T-helper 17 cell (primary cell): ENCODE measurements at places on chromosomes 2 and 18.

GRCh38 chr18:59575995-59576394 lies 121.2 kb downstream of the CCBE1 start:
- no peak for DNase-seq

DNA sequence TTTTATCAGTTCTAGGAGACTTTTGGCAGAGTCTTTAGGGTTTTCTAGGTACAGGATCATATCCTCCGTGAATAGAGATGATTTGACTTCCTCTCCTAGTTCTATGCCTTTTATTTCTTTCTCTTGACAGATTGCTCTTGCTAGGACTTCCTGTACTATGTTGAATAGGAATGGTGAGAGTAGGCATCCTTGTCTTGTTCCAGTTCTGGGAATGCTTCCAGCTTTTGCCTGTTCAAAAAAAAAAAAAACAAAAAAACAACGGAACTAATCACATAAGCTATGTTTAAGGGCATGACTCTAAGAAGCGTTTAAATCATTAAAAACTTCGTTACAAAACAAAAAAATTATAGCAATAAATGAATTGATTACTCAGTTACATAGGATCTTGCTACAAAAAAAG lies 145.7 kb downstream of the NUP35 start:
- no peak for DNase-seq

- no peak for DNase-seq
Observed at GRCh38 chr2:30213326-30213725, 18.0 kb upstream of the LBH start.

DNA sequence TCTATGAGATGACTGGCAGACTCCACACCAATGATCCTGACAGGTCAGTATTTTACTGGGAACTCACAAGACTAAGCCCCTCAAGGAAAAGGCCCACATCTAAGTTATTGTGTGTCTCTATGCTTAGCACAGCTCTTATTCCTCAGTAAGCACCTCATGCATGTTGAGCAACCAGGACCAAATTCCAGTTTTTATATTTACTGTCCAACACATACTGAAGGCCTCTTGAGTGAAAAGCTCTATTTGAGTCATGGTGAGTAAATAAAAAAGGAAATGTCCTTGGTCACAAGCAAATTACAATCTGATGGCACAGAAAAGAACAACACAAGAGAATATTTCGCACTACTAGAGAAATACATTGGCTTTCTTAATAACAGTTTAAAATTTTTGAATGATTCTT lies 87.9 kb upstream of the ETAA1 start:
- DNase-seq, result no peak

DNA sequence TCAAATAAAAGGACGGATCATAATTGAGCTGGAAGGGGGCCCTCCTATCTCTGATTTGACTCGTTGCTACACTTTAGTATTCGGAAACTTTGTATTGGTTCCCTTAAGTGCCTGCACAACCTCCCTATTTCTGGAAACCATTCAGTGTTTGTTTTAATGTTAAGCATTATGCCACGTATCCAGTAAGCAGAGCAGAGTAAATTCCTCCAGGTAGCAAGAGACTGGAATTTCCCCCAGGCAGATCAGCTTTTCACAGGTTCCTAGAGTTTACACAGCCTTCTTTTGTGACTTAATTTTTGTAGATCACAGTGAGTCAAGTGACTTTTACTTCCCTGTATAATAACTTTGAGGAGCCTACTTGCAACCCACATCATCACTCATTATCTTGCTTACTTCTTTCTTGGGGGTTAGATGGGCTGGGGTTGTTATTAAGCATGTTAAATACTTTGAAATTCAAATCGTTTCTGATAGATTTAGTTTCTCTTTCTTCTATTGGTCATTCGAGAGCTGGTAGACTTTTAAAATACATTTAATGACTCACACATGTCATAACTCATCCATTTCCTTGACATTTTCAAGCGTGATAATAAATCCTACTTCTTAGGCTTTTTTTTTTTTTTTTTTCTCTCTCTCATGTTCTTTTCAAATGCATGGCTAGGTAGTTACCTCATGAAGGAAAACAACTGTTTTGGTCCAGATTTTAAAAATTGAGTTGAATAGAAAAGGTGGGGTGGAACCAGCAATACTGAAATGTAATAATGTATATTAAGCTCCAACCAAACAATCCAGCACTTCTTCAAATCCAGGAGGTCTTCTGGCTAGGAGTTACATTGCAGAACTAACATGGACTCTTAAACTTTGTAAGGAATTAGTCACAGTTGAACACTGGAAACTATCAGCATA lies 219.3 kb downstream of the NEDD4L start:
- no peak for DNase-seq

DNA sequence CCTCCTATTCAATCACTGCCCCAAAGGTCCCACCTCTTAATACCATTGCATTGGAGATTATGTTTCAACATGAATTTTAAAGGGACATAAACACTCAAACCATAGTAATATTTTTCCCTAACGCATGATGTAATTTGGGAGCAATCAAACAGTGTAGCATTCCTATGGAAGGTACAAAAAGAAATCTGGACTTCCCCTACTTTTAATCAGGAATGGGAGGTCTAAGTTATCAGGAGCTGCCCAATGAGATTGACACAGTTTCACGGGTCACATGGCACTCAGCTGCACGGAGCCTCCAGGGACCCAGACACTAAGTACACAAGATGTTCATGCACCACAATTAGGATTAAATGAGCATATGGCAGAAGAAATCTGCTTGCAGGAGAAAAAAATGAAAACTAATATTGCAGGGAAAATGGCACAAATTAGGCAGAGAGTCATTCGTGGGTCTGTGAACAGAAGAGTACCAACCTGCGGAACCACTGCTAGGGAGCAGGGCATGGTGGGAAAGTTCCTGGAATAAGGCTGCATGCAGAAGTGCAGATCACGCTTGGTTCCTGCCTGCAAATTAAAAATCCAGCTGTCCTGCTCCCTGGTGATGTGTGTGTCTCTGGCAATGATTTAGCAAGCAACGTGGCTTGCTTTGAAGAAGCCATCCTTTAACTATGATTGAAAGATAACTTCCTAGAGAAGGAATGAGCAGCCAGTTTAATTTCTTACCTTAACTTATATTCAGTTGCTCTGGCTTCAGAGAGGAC lies 326.6 kb upstream of the ID2 start:
- no peak for DNase-seq

DNA sequence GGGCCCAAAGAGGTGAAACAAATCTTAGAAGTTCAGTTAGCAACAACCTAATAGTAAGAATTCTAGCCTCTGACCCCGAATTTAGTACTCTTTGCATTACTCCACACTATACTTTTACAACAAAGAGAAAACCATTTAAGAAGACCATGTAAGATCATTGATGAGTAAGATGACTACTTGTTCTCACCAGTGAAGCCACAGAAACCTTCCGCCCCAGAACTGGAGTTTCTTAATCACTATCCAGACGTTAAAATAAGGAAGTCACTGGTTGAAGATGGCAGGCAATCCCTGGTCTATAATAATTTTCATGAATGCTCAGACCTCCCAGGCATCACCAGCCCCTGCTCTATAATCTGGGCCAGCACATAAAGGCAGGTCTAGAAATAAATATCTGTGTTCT lies 95.0 kb downstream of the TMEM163 start:
- DNase-seq, result no peak

GRCh38 chr2:127157651-127158485 lies 50.9 kb upstream of the BIN1 start:
- no peak for DNase-seq

GRCh38 chr2:25255745-25256487 lies 85.8 kb downstream of the DNMT3A start:
- DNase-seq, result no peak

- DNase-seq, result no peak
Observed at GRCh38 chr2:6934758-6935651, 17.8 kb downstream of the RNF144A start.
